ENCODE measurements at places on chromosomes 3 and 15.

- no peak for DNase-seq
Observed at GRCh38 chr3:116442331-116443021, 2.8 kb downstream of the LSAMP start.

- no peak for DNase-seq
Observed at GRCh38 chr3:98333989-98334606, 19.6 kb upstream of the OR5K4 start.

DNA sequence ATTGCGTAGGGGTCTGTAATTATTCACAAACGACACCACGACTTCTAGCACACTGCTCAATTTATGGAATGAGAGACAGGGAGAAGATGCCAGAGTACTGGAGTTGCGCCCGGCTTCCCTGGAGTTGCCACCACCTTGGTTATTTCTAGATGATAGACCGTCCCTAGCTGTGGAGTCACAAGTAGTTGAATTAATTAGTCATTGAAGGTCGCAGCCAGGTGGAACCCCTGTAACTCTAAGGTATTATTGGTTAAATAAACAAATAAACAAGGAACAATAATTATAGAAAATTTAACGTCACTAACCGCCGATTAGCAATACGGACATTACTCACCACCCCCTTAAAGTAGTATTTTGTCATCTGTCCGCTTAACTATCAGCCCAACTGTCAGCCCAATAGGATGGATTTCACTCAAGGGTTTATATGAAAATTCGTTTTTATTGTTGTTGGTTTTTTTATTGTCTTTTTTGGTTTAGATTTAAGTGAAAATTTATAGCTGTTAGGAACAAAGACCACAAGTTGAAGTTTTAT is 911 bp upstream of the AZI2 start:
- DNase-seq: no peak

DNA sequence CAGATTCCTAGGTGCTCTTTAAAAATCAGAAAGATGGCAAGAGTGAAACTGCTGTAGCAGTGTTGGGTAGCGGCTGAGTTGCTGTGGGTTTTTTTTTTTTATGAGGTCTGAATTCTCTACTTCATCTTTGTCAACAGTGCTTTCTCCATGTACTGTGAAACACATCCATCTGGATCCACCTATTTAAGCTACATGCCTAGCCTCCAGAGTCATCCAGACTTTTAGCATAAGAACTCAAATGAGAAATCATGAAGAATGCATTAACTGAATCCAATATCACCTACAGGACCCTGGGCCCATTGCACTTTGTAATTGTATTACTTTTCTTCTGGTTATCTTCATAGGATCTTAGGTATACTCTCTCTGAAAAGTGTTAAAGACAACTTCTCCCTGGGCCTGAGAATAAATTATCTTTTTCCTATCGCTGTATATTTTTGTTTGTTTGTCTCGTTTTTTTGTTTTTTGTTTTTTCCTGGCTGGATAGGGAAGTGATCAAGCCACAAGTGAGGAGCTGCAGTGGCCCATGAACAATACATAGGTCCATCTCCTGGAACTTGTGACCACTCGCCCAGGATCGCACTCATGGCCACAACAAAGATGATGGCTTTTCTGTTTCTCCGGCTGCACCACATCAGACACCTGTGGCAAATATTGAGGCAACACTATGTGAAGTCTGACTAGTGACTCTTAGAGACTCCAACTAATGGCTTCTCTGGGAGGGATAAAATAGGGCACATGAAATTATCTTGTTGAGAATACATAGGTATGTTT is 609.9 kb upstream of the AGTR1 start:
- no peak for DNase-seq

GRCh38 chr15:98002866-98003265 is 42.4 kb downstream of the ARRDC4 start:
- DNase-seq: no peak

GRCh38 chr15:88018869-88019641 is 237.5 kb downstream of the NTRK3 start:
- DNase-seq: no peak

Data from WTC11 (cell line).